ENCODE measurements at places on chromosomes 12 and 14.

DNA sequence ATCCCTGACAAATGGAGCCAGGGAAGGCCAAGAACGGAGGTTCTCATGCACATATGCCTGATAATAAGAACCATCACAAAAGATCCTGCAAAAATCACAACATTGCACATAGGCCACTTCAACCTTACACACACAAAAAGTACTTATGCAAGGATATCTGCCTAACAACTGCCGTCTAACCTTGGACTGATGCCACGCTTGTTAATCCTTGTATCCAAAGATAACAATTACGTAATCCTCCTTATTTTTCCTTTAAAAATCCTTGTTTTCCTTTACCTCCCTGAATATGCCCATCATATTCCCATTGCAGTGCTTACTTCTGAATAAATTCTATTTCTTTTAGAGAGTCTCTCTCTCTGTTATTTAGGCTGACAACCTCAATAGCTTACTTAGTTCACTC, 59.5 kb downstream of the TMEM116 start:
- peak; percentile 70 for DNase-seq

DNA sequence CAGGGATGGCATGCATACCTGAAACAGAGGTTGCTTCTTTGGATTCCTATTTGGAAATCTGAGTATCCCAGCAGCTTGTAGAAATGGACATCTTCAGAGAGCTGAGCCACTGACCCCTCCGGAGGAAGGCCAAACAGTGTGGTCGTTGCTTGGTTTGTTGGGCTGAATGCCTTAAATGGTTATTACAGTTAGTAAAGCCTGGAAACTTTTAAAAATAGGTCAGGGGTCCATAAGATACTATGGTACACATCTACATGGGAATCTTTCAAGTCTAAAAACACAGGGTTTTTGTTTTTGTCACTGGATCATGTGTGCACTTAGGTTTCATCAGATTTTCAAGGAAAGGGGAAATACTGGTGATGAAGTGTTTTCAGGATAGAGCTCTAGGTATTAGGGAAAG, 7.7 kb downstream of the DYRK2 start:
- DNase-seq = no peak

- no peak for DNase-seq
Observed at GRCh38 chr12:43159506-43159905, 392.5 kb downstream of the ADAMTS20 start.

- no peak for DNase-seq
Observed at GRCh38 chr12:47207340-47207717, 127.6 kb upstream of the AMIGO2 start.

DNA sequence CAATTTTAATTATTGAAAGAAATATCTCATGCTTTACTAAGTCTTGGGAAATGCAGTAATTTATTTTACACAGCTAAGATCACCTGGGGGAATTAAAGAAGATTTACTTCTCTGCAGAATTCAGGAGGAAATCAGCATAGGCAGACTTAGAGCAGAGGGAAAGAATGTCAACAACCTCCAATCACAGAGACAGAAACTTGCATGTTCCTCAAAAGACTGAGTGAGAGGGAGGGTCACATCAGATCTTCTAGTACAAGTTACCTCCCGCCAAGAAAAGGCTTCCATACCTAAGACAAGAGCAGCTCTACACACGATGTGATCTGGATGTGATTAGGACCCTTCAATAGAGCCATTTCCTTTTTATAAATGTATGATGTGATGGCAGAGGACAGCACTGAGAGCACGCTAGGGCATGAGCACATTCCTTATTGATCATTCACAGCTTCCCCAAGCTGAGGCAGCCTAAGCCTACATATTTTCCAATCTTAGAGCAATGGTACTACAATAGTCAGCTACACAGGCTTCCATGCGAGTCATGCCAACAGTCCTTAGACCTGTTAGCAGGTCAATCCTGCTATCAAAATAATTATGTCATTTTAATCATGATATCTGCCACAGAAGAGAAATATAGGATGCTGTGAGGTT, 403.3 kb downstream of the ETNK1 start:
- DNase-seq = no peak

GRCh38 chr14:32434180-32434579, 105.1 kb downstream of the AKAP6 start:
- no peak for DNase-seq

DNA sequence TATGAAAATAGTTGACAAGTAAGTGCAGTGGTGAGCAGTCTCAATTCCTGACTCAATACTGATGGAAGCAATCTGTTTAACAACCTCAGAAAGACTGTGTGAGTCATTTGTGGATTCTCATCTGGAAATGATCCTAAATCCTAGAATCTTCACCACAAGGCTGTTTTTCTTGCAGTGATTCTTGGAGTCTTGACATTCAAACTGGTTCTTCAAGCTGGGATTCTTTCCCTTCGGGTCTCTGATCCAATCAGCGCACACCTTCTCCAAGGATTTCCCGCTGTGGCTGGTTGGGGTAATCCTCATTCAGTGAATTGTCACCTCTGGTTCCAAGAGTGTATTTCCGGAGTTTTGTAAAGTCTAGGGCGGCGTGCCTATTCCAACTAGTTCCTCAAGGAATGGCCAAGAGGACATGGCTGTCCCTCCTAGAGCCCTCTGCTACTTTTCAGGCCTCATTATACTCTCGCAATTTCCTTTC, 37.7 kb upstream of the FOXJ2 start:
- no peak for DNase-seq

DNA sequence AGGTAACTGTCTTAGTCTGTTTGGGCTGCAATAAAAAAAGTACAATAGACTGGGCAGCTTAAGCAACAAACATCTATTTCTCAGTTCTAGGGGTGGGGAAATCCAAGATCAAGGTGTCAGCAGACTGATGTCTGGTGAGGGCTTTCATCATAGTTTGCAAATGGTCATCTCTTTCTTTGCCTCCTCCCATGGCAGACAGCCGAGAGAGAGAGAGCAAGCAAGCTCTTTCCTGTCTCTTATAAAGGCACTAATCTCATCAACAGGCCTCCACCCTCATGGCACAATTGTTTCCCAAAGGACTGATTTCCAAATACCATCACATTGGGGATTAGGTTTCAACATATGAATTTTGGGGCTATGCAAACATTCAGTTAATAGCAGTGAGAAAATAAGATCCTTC, 445.6 kb upstream of the FLRT2 start:
- no peak for DNase-seq

DNA sequence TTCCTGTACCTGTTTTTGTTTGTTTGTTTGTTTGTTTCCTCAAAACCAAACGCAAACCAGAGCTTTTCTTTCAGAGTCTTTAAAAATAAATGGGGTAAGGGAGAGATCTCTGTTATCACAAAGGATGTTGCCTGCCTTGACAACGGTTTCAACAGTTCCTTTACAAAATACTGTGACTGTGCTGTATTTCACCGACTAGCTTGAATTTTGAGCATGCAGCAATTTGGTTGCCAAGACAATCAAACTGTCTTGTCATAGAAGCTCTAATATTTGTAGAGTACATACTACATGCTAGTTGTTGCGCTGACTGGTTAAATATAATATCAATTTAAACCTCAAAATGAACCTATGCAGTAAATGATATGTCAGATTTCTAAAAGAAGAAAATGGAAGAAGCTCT, 22.4 kb upstream of the TCP11L2 start:
- DNase-seq = no peak

GRCh38 chr12:31899109-31899508, 60.1 kb upstream of the RESF1 start:
- DNase-seq = no peak

GRCh38 chr12:89087876-89088275, 264.4 kb downstream of the DUSP6 start:
- DNase-seq = no peak

DNA sequence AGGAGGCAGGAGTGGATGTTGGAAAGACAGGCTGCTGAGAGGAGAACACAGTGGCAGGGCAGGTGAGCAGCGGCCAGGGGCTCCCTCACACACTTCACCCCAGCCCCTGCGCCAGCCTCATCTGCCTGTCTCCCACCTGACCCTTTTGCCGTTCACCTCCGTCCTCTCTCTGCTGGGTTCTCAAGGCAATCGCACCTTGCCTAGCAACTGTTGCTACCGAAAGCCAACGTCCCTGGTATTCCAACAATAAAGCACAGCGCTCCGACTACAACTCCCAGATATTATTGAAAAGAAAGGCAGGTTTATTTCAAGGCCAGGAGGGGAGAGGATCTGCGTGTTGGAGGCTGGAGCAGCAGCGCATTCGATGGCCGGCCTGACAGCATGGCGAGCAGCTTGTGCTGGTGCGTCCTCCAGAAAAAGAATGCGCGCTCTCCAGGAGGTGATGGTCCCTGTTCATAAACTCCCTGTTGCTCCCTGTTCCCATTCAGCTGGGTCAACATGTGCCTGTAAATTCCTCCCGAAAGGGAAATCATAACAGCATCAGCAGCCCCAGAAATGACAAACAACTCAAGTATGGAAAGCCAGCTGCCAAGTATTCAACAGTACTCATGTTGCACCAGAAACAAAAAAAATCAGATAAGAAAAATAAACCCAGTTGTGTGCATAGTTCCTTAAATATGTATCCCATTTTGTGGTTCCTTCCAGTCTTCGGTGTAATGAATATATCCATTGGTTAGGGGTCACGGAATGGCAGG, 153.0 kb upstream of the DIO3 start:
- DNase-seq = no peak

GRCh38 chr14:52402812-52403526, 88.9 kb downstream of the PTGER2 start:
- DNase-seq = no peak

GRCh38 chr14:97283426-97283825, 486.2 kb downstream of the VRK1 start:
- DNase-seq = no peak

DNA sequence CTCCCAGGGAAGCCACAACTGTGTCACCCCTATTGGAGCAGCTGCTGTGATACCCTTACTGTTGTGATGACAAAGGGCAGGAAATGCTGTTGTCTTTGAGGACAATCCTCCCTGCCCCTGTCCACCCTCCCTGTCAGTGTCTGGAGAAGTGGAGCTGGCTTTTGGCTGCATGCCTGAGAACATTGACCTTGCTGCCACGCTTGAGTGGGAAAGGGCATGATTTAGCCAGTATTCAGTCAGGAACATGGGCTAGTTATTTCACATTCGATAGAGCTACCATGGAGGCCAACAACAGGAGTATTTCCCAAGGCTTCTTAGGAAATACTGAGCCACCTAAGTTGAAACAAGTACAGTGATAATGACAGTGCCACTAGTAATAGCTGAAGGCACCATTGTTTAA, 59.4 kb downstream of the MYRFL start:
- no peak for DNase-seq

GRCh38 chr12:13661005-13661887, 320.2 kb downstream of the GRIN2B start:
- DNase-seq = peak; percentile 46

- DNase-seq = no peak
Observed at GRCh38 chr12:82841487-82841904, 154.8 kb downstream of the TMTC2 start.

GRCh38 chr14:80152166-80152565, 59.1 kb downstream of the DIO2 start:
- no peak for DNase-seq

GRCh38 chr14:70599345-70599744, 1.1 kb downstream of the MED6 start:
- no peak for DNase-seq

DNA sequence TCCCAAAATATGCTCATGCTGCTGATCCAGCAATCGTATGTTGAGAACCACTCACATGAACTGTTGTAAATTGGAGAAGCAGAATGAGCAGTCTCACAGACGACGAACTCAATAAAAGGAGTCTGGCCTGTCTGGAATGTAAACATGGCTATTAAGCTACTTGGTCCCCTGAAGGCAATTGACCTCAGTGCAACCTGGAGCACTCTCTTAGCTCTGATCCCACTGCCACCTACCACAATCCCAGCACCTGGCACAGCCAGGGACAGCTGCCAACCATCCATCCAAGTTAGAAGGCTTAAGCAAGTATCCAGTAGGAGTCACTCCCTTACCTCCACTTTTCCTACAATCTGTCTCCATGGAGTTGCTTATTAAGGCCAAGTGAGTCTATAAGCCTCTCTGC, 406.9 kb upstream of the CLEC14A start:
- DNase-seq = no peak

Data from lung microvascular endothelial cell (primary cell).